ENCODE measurements at places on chromosomes 3 and 15. TPM values are rescaled to one million over a fixed set of nuclear protein-coding genes. Genes with fewer than 3 reads are reported as not detected.

- peak; percentile 73 for DNase-seq
These were observed 2.2 kb upstream of the GRAMD2A start for GRCh38 chr15:72199721-72200212.

- peak; percentile 58 for DNase-seq
These were observed 58.1 kb downstream of the TM4SF4 start for GRCh38 chr3:149532489-149533180.

- DNase-seq: no peak
These were observed 2.8 kb downstream of the PRSS50 start for GRCh38 chr3:46714728-46715506.

DNA sequence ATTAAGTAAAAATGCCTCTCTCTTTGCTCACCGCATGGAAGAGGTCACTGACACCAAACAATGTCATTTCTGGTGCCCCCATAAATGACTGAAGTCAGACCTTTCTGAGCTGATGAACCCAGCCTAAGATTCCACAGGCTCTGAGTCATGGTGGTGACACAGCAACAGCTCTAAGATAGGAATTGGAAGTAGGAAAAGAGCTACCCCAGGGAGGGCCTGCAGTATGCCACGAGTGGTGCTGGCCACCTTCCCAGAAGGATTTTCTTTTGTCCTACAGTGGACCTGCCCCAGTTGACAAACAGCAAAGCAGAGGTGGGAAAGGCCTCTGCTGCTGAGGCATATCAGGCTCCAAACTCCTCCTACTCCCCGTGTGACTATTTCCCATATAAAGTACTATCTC lies 208.1 kb downstream of the MINAR1 start:
- peak; percentile 74 for DNase-seq

Gene C3orf22
- total RNA-seq: not detected

Gene P2RY13
- not detected for total RNA-seq

GRCh38 chr3:9595877-9596276 lies 42.3 kb upstream of the LHFPL4 start:
- no peak for DNase-seq

Gene ST8SIA2
- 0.35 TPM for total RNA-seq

- DNase-seq: no peak
These were observed 6.3 kb downstream of the MAN2C1 start for GRCh38 chr15:75361989-75362641.

DNA sequence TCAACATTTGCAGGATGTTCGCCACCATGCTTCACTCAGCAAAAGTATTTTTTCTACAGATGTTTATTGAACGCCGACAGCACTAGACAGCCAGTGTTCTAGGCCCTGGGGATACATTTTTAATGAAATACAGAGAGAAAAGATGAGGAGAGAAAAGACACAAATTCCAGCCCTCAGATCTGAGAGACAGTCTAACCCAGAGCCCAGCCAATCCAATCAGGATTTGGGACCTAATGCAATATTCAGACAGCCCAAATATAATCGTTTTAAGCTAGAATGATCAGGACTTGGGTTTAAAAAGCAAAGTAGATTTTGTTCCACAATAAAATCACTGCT lies 174.8 kb downstream of the SLCO3A1 start:
- no peak for DNase-seq

DNA sequence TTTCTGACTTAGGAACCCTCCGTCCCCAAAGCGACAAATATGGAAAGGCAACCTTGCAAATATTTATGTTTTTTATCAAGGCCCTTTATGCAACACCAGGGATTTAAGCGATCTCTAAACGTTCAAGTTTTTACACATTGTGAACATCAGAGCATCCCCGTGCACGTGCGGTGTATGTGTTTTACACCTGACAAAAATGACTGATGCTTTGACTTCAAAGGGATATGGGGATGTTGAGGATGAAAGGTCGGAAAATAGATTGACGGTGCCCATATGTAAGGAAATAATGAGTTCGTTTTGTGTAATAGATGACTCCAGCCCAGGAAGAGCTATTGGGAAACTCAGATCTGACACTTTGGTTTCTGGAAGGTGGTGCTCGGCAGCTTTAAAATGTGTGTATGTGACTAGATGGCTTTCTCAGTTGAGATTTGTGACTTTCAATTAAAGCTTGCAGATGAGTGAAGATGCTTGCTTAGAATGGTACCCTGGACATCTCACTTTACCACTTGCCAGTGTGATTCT lies 866 bp downstream of the SLC49A4 start:
- DNase-seq: no peak

DNA sequence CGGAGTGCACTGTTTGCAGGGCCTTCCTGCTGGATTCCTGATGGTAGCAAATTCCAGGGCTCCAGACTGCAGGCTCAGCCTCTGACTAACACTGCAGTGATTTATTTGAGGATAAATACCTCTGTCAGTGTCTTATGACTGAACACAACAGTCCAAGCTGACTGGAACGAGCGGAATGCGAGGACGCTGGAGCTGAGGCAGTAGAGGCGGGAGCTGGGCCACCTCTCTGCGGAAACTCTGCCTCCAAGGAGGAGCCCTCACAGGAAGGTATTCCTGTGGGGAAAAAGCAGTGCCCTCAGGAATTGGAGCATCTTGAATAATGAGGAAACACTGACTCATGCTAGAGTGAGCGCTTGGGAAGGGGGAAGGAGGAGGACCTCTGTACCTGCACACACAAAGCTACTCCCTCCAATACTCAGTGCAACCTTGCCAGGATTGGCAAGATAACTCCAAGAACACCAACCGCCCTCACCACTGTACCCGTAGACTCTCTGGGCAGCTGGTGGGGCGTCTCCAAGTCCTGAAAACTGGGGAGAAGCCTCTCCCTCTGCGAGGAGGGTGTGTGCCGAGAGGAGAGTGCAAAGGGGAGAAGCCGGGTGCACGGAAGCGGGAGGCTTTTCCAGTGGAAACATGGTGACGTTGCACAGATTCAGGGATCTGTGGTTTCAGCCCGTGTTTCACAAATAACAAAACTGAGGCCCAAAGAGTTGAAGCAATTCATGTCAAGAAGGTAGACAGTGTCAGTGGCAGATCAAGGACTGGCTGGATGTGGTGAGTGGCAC lies 43.0 kb downstream of the VGLL4 start:
- peak; percentile 94 for DNase-seq

Gene WNT7A
- total RNA-seq: not detected

DNA sequence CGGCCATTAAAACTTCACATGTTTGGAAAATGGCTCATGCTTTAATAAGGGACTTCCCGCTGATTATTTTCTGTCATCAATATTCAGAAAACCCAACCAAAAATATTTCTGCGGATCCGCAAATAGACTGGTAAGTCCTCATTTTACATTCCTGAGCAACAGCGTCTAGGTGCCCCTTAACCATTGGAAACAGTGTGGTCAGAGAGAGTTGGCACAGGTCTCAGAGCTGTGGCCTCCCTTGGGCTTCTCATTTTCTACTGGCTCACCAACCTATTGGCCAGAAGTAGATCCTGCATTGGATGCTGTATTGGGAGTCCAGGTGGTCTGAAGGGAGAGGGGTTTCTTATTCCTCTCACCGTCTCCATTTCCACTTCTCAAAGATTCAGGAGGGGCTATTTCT lies 348.1 kb upstream of the DCBLD2 start:
- DNase-seq: no peak

Gene ISL2
- not detected for total RNA-seq

Measured in endothelial cell of umbilical vein (primary cell).